Suppressor macrophage (primary cell): ENCODE measurements at places on chromosomes 7 and 10.
A peak's percentile ranks its signal among the peaks of the same experiment; 100 is the strongest.

DNA sequence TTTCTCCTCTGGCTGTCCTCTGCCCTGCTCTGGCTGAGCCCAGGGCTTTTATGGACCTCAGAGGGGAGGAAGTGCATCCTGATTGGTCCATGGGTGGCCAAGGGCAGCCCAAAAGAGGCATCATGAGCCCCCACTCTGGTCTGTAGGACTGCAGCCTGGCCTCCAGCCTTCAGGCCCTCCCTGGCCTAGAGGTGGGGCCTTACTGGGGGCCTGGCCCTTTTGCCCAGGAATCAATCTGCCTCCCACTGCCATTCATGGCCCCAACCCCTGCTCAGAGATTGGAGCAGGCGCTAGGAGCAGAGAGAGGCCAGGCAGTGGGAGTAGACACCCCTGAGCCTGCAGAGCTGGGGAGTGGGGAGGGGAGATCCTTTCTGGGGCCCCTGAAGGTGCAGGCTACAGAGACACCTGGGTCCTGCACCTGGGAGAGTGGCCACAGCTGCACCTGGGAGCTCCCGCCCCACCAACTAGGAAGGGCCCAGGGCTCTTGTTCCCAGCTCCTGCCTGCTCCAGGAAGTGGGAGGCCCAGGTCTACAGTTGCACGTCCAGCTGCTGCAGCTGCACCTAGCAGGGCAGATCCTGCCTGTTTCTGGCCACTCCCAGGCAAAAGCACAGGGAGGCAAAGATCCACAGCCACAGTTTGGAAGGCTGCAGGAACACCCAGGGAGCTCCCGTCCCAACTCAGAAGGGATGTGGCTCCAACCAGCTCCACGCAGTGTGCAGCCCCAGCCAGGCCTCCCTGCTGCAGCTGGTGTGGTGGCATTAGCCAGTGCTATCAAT lies 6.4 kb upstream of the DYNC2I1 start:
- DNase-seq, result no peak

DNA sequence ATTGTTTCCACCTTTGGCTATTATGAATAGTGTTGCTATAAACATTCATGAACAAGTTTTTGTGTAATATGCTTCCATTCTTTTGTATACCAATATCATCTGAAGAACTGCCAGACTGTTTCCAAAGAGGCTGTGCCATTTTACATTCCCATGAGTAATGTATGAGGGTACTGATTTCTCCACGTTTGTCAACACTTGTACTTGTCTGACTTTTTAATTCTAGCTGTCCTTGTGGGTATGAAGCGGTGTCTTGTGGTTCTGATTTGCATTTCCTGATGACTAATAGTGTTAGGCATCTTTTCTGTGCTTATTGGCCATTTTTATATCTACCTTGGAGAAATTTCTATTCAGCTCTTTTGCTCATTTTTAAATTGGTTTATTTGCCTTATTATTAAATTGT lies 52.8 kb downstream of the LSMEM1 start:
- no peak for DNase-seq

DNA sequence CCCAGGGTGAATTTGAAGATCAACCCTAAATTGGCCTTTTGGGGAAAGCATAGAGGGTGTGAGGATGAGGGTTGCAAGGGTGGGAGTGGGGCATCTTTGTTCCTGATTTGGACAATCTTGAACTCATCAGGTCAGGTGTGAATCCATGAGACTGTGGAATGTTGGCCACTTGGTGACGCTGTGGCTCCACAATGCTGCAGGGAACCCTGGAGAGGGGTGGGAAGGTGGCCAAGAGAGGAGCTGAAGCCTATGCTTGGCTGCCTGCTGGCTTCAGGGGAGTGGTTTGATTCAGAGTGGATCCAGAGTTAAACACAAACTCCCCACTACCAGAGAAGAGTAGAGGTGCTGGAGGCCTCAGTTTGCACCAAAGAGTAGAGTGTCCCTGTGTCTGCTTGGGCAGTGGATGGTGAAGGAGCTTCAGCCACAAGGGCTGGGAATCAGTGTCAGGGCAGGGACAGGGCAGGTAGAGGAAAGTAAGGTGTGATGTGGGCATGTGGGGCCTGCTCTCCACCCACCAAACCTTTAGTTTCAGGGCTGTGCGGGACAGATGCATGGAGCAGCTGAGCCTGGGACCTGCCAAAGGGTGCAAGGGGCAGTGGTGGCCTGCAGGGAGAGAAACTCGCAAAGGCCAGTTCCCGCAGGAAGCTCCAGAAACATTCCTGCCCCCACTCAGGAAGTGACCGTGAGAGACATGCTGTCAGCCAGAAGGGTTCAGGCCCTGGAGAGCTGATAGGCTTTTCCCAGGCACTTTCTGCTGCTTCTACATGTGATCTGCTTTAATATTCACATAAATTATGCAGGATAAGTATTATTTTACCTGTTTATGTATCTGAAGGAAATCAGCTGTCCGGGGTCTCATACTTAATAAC lies 81.0 kb upstream of the PRSS58 start:
- DNase-seq, result no peak

DNA sequence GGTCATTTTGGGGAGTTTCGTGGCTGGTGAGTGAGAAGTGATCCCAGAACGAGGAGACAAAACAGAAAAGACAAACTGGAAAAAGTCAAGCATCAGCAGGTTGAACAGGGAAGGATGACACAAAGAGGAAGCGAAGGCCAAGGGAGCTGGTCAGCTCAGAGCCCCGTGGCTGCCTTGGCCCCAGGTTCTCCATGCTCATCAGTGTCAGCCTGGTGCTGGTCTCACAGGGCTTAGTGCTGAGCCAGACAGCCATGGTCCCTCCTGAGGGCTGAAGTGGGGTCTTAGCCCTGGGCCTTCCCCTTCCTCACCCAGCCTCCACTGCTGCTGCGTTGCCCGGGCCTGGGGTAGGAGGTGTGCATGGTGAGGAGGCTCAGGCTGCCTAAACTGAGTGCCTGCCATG lies 183.6 kb downstream of the PFKFB3 start:
- peak; percentile 88 for DNase-seq

DNA sequence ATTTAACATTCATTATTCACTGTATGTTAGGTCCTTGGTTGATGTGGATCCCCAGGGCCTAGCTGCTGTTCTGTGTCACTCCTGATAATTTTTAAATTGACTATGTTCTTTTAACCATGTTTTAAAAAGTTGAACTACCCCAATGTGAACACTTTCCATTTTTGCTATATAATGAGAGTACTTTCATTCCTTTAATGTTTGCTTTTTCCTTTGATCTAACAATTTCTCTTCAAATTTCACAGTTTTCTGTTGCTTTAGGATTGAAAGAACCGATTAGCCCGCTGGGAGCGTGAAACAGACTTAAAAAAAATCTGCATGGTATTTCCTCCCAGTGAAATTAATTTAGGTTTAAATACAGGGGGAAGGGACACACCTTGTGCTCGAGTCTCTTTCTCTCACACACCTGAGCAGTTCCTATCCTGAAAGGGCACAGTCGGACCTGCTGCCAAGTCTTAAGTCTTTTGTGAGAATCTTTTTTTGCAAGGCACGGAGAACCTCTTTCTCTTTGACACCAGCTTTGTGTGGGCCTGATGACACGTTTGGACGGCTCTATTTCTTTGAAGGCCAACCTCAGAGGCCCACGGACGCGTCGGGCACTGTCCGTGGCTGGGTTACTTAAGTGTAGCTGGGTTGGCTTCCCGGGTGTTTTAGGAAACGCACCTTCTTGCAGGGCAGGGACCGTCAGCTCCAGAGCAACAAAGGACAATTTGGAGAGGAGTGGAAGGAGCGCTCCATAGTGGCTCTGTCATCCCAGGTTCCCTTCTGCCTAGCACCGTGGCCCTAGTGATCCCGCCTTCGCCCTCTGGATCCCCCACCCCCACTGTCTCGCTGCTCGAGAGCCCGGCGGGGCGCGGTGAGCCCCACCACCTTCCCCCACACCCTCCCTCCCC lies 1.0 kb upstream of the CHN2 start:
- DNase-seq, result no peak

GRCh38 chr7:123580406-123581161 lies 21.0 kb upstream of the ASB15 start:
- DNase-seq, result peak; percentile 25

DNA sequence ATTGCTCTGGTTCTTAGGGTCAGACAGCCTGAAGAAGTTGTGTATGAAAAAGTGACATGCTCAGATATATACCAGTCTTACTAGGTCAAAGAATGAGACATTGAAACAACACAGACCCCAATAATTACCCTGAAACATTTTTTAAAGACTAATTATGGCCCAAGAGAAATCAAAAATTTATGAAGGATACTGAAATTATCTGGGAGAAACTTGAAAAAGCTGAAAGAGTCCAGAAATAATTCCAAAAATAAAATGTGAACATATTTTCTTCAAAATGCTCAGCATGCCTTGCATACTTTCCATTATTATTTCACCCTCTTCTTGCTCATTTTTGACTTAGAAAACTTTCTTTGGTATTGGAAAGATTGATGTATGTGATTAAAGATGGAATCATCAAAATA lies 198.9 kb upstream of the CCDC6 start:
- no peak for DNase-seq

GRCh38 chr10:110269374-110270318 lies 35.1 kb downstream of the SMNDC1 start:
- DNase-seq, result peak; percentile 55

DNA sequence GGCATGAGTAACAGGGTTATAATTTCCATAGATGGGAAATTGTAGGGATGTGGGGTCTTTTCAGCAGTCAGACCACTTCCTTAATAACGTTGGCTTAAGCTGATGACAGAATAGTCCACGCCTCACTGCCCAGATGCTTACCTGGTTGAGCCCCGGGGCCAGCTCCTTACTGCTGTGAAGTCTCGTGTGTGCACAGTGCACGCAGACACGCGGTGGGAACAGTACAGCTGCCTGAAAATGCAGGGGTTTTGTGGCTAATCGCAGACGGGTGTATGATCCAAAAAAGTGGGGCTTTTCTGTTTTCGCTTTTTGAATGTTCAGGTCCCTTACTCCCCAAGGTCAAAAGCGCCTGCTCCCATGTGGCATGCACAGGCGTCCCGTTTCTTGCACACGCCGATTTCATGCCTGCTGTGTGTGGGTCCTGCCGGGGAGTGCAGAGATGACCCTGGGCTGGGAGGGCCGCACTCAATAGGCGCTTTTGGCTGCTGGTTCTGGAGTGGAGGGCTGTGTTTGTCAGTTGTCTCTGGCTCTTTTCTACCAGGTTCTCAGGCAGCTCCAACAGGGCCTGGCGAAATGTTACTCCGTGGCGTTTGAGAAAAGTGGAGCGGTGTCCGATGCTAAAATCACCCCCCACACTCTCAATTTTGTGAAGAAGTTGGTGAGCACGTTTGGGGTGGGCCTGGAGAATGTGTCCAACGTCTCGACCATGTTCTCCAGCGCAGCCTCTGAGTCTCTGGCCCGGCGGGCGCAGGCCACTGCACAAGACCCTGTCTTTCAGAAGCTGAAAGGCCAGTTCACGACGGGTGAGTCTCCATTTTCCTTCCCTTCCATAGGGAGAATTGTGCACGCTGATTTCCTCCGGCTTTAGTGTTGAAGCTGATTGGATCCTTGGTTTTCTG lies 116.0 kb downstream of the TRRAP start:
- DNase-seq, result no peak

GRCh38 chr10:43138021-43138756 lies at the start of gene CSGALNACT2:
Gene CSGALNACT2 (plus strand): TSS chr10:43138445. CDS start chr10:43155150, 16,705 bp downstream.
- peak; percentile 97 for DNase-seq

DNA sequence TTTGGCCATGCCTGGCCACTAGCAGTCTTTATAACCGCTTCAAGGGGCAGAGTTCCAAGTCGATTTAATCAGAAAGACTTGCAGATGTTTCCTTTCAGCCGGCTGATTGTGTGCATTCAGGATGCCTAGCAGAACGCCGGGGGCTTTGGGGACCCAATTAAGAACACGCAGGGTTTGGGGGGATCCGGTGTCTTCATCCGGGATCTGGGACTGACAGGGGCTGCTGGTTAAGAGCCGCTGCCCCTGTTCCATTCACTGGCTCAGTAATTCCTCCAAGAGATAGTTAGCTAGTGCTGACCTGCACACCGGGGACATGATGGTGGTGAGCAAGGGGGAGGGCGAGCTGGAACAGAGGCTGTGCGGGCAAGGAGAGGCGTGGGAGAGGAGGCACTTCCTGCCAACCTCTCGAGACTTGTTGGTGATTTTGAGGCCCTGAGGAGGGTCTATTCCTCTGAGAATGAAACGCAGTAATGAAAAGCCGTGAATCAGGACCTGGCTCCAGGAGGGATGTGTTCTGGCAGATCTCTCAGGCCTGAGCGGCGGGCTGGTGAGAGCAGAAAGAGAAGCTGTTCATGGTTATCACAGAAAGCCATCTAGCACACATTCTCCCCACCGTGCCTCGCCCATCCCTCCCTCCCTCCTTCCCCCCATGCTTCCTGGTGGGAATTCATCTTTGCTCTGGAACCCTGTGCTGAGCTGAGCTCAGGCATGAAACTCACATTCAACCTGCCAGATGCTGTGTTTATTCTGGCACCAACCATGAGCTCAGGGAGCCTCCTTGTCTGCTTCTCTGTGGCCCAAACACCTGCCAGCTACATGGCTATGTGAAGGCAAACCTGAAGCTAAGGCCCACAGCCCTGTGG lies 152.0 kb downstream of the CCDC3 start:
- DNase-seq, result no peak

GRCh38 chr7:26213807-26214515 lies 12.4 kb downstream of the CBX3 start:
- DNase-seq, result no peak

DNA sequence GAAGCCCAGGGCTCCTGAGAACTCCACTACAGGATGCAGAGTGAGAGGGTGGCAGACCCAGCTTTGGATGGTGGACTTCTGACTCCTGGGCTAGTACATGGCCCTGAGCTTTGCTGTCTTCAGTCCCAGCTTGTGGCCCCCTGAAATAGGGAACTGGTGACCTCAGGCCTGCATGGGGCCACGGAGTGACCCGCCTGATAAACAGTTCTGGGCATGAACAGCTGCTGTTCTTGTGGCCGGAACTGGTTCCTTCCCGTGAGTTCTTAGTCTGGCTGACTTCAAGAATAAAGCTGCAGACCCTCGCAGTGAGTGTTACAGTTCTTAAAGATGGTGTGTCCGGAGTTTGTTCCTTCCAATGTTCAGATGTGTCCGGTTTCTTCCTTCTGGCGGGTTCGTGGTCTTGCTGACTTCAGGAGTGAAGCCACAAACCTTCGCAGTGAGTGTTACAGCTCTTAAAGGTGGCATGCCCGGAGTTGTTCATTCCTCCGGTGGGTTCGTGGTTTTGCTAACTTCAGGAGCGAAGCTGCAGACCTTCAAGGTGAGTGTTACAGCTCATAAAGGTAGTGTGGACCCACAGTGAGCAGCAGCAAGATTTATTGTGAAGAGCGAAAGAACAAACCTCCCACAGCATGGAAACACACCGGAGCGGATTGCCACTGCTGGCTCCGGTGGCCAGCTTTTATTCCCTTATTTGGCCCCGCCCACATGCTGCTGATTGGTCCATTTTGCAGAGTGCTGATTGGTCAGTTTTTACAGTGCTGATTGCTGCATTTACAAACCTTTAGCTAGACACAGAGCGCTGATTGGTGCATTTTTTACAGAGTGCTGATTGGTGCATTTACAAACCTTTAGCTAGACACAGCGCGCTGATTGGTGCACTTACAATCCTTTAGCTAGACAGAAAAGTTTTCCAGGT lies 268.0 kb downstream of the ZEB1 start:
- peak; percentile 84 for DNase-seq

GRCh38 chr7:17033245-17033644 lies 151.5 kb upstream of the AGR3 start:
- no peak for DNase-seq

GRCh38 chr7:149690688-149691446 lies 82.5 kb downstream of the ZNF467 start:
- peak; percentile 46 for DNase-seq
